ENCODE measurements at places on chromosomes 6 and 20. TPM values are rescaled to one million over a fixed set of nuclear protein-coding genes. Genes with fewer than 3 reads are reported as not detected.
A peak's percentile ranks its signal among the peaks of the same experiment; 100 is the strongest.

Gene VSX1
- not detected for total RNA-seq

Gene BACH2
- total RNA-seq, result 7.2 TPM

Gene CRYBG1
- 45.4 TPM for total RNA-seq

Gene SCRT2
- total RNA-seq, result not detected

Gene ARMC12
- not detected for total RNA-seq

Gene LY6G5C
- total RNA-seq, result 5.4 TPM

- no peak overlapping the region for H3K4me3 ChIP-seq
- no peaks in the 10 kb centered on the region for H3K27me3 ChIP-seq
- no peak for DNase-seq
These were observed 157.8 kb downstream of the TPBG start for GRCh38 chr6:82521369-82521768.

- no peaks in the 10 kb centered on the region for H3K27me3 ChIP-seq
- H3K27ac ChIP-seq, result no peak overlapping the region
- H3K36me3 ChIP-seq, result peaks cover 5% of the 10 kb centered on the region
- H3K4me3 ChIP-seq, result no peak overlapping the region
- no peak for DNase-seq
These were observed 63.4 kb downstream of the TXNDC5 start for GRCh38 chr6:7846966-7847818.

DNA sequence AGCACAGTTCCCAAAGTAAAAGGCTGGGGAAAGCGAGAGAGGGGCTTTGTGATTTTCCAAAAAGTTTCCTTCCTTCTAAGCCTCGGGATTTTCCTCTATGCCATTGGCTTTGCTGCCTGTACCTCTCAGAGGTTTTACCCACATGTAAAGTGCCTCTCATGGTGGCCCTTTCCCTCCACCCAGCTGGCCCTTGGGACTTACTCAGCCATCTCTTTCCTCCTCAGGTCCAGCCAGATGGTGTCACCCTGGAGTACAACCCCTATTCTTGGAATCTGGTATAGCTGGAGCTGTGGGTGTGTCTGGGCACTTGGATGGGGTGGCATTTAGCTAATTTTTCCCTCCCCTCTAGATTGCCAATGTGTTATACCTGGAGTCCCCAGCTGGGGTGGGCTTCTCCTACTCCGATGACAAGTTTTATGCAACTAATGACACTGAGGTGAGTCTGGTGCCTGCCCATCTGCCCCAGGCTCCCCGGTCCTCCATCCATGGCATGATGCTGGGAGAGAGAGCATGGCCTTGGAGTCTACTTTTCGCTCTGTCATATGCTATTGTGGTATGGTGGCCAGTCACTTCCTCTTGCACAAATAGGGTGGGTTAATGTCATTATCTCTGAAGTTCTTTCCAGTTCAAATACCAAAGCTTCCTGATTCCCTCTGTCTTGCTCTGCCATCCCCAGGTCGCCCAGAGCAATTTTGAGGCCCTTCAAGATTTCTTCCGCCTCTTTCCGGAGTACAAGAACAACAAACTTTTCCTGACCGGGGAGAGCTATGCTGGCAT, 1.1 kb downstream of the CTSA start:
- no peaks in the 10 kb centered on the region for H3K27me3 ChIP-seq
- H3K27ac ChIP-seq, result peak overlapping the region; percentile 95
- peaks cover 9% of the 10 kb centered on the region for H3K4me1 ChIP-seq
- peak; percentile 43 for DNase-seq
- H3K4me3 ChIP-seq, result peak overlapping the region; percentile 97
- H3K36me3 ChIP-seq, result peaks cover 38% of the 10 kb centered on the region

DNA sequence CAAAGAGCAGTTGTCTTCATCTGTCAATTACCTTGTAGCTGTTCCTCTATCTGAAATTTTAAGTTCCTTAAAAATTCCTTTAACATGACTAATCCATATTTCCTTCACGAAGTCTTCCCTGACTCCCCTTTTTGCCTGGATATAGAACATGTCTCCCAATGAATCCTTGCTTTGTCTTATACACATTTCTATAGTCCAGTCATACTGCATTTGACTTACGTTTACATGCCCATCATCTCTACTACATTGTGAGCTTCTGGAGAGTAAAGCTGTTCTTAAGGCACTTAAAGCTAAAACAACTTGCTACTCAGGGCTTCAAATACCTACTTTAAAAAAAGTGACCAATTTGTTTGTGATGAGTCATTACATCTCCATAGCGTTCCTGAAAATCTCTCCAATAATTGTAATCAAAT, 4.9 kb downstream of the REV3L start:
- peaks cover 24% of the 10 kb centered on the region for H3K4me1 ChIP-seq
- no peaks in the 10 kb centered on the region for H3K27me3 ChIP-seq
- DNase-seq, result no peak
- peaks cover 19% of the 10 kb centered on the region for H3K36me3 ChIP-seq

DNA sequence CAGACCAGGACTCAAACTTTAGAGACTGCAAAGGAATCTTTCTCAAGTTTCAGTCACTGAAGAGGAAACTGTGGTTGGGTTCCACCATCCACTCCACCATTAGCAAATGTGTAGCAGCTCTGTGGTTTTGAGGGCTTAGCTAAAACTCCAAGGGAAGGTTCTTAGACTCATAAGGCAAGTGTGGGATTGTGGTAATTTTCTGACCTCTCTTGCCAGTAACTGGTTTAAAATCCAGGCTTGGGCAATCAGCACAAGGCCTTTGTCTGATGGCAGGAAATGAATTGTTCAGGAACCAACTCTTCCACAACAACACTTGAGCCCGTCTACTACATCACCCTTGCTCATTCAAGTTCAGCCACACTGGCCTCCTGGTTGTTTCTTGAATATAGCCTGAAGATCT, 68.6 kb upstream of the FBXL4 start:
- peaks cover 15% of the 10 kb centered on the region for H3K27me3 ChIP-seq
- no peaks in the 10 kb centered on the region for H3K4me1 ChIP-seq
- H3K36me3 ChIP-seq, result no peaks in the 10 kb centered on the region
- no peak for DNase-seq
- H3K27ac ChIP-seq, result no peak overlapping the region

- H3K36me3 ChIP-seq, result peaks cover 29% of the 10 kb centered on the region
- H3K27ac ChIP-seq, result peak overlapping the region; percentile 52
- H3K4me3 ChIP-seq, result peak overlapping the region; percentile 94
- H3K4me1 ChIP-seq, result peaks cover 22% of the 10 kb centered on the region
These were observed 697 bp downstream of the PPT2 start for GRCh38 chr6:32154514-32155161.

- peaks cover 19% of the 10 kb centered on the region for H3K4me1 ChIP-seq
- no peak for DNase-seq
These were observed 157.8 kb downstream of the TRIM27 start for GRCh38 chr6:28765978-28766351.

GRCh38 chr20:17662333-17663039, 19.6 kb downstream of the RRBP1 start:
- peaks cover 15% of the 10 kb centered on the region for H3K36me3 ChIP-seq
- no peak overlapping the region for H3K4me3 ChIP-seq
- no peak for DNase-seq
- H3K27ac ChIP-seq, result no peak overlapping the region
- no peaks in the 10 kb centered on the region for H3K4me1 ChIP-seq
- H3K27me3 ChIP-seq, result no peaks in the 10 kb centered on the region

DNA sequence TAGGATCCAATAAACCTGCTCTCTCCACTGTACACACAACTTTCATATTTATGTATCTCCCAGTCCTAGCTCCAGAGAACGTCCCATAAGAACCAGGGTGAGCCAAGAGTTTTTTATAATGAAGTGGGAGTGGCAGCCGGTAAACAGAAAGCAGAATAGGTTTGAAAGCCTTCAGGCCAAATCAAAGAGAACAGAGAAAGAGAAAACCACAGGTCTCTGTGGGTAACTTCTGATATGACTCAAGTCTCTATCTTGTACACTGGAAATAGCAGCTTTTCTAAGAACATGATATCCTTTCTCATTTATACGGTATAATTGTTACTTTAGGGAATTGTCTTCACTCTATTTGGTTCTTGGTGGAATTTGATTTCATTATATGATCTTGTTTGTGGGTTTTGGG, 273.6 kb downstream of the PACRG start:
- H3K36me3 ChIP-seq, result no peaks in the 10 kb centered on the region
- DNase-seq, result no peak
- no peak overlapping the region for H3K4me3 ChIP-seq
- H3K4me1 ChIP-seq, result no peaks in the 10 kb centered on the region
- no peak overlapping the region for H3K27ac ChIP-seq

DNA sequence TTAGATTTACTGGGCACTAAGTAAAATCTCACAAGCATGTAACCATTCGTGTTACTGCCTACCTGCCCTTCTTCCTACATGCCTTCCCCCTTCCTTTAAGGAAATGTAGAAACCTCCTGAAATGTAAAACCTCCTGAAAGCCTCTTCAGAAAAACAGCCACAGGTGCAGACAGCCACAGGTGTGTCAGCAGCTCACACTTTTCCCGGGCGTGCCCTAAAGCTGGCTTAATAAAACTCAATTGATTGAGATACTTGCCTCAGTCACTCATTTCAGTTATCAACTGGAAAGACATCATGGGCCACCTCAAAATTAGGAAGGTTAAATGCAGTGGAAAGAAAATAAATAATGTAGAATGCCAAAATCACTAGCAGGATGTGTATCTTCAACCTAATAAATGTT, 23.1 kb upstream of the PBOV1 start:
- no peaks in the 10 kb centered on the region for H3K36me3 ChIP-seq
- DNase-seq, result no peak
- H3K4me3 ChIP-seq, result no peak overlapping the region
- no peaks in the 10 kb centered on the region for H3K27me3 ChIP-seq

- no peaks in the 10 kb centered on the region for H3K4me1 ChIP-seq
- no peaks in the 10 kb centered on the region for H3K36me3 ChIP-seq
- no peaks in the 10 kb centered on the region for H3K27me3 ChIP-seq
- H3K4me3 ChIP-seq, result no peak overlapping the region
- DNase-seq, result no peak
These were observed 168.9 kb upstream of the COL21A1 start for GRCh38 chr6:56416247-56416646.

DNA sequence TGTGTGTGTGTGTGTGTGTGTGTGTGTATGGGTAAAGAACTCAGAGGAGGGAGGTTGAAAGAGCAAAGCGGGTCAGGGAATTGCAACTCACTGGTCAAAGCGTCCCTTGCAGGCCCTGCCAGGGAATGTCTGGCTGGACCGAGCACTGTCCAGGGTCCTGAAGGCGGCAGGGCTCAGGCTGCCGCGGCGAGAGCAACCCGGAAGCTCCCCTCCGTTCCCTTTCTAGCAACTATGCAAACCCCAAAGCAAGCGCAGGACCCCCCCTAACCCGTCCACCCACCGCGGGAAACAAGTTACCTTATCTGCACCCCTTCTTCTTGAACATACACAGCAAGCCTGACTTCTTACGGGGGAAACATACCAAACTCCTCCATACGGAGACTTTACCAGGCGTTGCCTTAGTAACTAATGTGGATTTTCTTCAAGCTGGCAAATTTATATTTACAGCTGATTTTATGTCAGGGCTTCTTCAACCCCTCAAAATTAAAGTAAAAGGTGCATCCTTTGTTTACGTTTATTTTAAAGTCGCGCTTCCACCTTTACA, 538 bp upstream of the GRM1 start:
- H3K27me3 ChIP-seq, result no peaks in the 10 kb centered on the region
- H3K27ac ChIP-seq, result no peak overlapping the region
- no peaks in the 10 kb centered on the region for H3K4me1 ChIP-seq
- no peak overlapping the region for H3K4me3 ChIP-seq
- H3K36me3 ChIP-seq, result no peaks in the 10 kb centered on the region

DNA sequence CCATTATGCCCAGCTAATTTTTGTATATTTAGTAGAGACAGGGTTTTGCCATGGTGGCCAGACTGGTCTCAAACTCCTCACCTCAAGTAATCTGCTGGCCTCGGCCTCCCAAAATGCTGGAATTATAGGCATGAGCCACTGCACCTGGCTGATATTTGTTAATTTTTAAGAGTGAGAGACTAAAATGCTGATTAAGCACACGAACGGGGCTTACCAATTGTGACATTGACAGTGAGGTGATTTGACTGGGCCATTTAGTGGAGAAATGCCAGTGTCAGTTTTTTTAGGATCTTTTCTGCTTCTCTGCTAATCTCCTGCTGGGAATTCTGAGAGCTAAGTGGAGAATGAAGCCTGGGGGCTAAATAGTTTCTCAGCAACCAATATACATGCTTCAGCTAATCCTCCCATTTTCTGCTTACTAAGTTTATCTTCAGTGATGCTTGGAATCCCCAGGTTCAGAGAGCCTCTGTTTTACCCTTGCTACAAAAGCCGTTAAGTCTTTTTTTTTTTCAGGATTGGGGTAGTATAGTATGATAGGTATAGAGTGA, 9.8 kb upstream of the DEFB123 start:
- no peak for DNase-seq
- H3K27me3 ChIP-seq, result peaks cover 49% of the 10 kb centered on the region
- no peaks in the 10 kb centered on the region for H3K4me1 ChIP-seq
- H3K4me3 ChIP-seq, result no peak overlapping the region
- H3K27ac ChIP-seq, result no peak overlapping the region
- H3K36me3 ChIP-seq, result no peaks in the 10 kb centered on the region

DNA sequence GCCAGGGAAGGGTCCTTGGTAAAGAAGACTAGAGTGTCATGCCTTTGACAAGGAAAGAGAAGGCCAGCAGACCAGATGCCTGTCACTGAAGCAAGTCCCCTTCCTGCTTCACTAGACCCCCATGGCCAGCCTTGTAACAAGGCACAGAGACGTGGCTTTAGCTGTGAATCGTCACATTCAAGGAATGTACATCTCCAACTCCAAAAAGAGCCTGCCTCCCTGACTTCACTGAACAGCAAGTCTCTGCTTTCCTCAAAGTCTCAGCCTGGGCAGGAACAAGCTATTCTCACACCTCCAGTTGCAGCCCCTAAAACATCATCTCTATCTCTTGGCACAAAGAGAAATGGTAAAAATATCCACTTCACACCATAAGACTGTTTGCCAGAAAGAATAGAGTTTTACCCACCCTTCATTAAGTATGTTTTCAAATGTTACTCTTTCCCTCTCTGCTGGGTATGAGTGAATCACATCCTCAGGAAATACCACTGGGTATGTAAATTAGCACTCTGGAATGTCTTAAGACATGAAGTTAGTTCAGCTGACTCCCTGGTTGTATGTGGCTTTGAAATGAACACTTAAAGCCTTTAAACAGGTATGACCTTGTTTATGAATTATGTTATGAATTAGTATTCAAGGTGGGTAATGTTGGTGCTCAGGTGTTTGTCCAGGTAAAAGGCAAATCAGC, 46.4 kb upstream of the NT5E start:
- peaks cover 16% of the 10 kb centered on the region for H3K36me3 ChIP-seq
- H3K4me1 ChIP-seq, result peaks cover 86% of the 10 kb centered on the region
- no peaks in the 10 kb centered on the region for H3K27me3 ChIP-seq
- DNase-seq, result no peak
- H3K27ac ChIP-seq, result peak overlapping the region; percentile 99

DNA sequence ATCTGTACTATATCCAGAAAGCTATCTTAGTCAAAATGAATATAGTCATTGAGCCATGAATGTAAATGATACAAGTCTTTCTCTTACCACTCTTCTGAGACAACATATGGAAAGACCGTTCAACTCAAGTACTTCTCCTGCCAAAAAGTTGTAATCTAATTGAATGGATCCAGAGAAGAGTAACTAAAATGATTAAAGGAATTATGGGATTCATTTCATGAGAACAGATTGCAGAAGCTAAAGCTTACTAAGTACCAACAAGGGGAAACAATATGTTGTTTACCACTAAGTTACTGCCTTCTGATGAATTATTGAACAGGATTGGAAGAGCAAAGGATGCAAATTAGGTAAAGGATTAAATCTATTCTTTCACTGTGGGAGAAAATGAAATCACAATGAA, 2.0 kb upstream of the LGSN start:
- H3K27ac ChIP-seq, result no peak overlapping the region
- no peaks in the 10 kb centered on the region for H3K36me3 ChIP-seq
- H3K27me3 ChIP-seq, result no peaks in the 10 kb centered on the region
- H3K4me3 ChIP-seq, result no peak overlapping the region
